Fibroblast of villous mesenchyme (primary cell): ENCODE measurements at places on chromosomes 5 and 9. TPM values are rescaled to one million over a fixed set of nuclear protein-coding genes. Genes with fewer than 3 reads are reported as not detected.

- DNase-seq, result no peak
Observed at GRCh38 chr5:140267559-140268018, 35.3 kb downstream of the PFDN1 start.

DNA sequence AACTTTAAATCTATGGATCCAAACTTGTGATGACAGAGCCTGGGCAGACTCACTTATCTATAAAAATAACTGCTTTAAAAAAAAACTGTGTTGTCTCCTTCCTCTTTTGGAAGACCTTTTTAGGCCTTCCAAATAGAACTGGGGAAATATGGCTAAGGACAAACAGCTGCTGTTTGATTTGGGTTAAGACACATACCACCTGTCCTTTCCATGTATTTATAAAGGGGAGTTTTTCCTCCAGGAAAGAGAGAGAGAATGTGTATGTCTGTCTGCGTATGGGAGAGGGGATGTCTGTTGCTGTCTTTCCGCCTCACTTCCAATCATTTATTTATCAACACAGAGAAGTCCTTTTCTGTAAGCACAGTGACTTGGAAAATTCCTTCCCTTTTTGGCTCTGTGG, 2.8 kb downstream of the ARHGEF37 start:
- no peak for DNase-seq

DNA sequence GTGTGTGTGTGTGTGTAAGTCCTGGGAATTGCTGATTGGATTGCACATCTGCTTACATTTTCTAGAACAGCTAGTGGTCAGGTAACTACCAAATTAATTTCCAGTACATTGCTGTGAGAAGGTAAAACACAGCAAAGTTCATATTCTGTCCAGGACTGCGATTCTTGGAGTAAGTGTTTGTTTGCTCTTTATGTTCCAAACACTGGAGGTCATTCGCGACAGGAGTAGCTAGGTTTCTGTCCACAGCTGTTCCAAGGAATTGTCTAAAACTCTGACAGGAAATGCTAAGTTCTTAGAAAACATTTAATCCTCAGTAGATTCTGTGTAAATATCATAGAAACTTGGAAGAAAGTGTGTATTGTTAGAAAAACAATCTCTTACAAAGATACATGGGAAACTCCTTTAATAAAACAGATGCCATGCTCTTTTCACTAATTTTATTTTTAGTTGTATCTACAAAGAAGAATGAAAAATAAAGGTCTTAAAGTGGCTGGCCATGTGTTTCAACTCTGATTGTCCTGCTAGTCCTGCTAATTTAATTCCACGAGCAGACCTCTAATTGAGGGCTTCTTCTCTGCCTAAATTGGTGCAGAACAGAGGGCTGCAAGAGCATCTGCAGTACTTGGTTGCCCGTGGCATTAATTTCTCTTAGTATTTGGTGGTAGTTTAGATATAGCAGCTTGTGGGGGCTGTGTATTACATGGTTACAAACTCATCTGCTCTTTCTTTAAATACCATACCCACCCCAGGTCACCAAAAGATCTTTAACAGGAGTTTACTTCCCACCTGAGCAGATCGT, 464.5 kb downstream of the RASEF start:
- no peak for DNase-seq

Gene SPATA31D4
- total RNA-seq, result not detected in 2 replicates

Gene FREM1
- total RNA-seq, result 0.32 and 0.86 TPM in 2 replicates

Gene C5orf58
- total RNA-seq, result not detected in 2 replicates
